Cardiac septum (tissue), 1 donor: ENCODE measurements at places on chromosomes 1 and 21. TPM values are rescaled to one million over a fixed set of nuclear protein-coding genes. Genes with fewer than 3 reads are reported as not detected.

CALML6 gene
- total RNA-seq: 0.16 TPM

DNA sequence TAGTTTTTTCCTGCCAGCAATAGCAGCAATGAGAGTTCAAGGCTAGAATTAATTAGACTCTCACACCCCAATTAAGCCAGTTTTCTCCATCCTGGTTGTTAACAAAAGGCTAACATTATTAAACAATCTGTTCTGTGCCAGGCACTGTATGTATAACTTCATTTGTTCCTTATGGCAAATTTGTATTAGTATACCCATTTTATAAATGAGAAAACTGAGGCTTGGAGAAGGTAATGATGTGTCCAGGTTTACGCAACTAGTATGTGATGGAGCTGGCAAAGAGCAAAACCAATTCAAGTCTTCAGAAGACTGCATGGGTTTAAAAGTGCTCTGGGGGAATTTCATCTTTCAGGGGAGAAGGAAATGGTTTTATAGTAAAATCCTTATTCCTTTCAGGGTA, 38.3 kb upstream of the SLC9A1 start:
- no peak for DNase-seq

DNA sequence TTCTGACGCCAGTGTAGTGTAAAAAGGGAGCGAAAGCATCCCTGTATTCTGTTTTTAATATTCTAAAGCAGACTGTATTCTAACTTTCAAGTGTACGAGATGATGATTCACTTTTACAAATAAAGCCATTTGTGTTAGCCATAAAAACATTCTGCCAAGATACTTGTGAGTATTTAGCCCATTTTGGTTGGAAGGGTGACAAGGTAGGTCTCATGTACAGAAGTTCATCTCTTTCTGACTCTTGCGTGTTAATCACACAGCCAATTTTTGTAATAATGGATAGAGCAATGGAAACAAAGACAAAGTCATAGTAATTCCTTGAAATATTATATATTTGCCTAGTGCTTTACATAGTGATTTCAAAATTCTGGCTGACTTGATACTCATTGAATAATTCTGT, 125.3 kb upstream of the GREM2 start:
- DNase-seq: no peak

LCE3D gene
- not detected for total RNA-seq

BNIPL gene
- total RNA-seq: 0.32 TPM

DNA sequence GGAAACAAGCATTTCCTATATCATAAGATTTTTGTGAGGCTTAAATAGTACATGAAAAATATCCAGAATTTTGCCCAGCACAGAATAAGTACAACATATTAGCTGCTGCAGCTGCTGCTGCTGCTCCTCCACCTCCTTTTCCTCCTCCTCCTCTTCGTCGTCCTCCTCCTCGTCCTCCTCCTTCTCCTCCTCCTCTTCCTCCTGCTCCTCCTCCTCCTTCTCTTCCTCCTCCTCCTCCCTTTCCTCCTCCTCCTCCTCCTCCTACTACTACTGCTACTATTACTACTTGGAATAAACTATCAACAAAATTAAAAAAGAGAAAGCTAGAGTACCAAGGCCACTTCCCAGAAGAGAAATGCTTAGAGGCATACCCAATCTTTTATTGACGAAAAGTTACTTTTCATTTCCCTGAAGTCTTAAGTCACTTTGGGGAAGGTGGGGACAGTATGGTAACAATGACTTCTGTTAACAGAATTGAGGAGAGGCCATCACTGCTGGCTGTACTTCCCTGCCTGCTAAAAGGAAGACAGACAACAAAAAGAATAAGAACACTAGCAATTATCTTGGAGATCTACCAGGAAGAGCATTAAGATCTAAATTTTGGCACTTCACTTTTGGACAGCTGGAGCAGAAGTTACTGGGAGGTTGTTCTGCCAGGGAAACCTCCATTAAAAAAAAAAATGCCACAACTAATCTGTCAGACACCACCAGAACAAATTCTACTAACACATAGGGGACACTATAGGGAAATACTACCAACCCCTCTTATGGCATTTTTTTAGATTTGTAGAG, 7.1 kb downstream of the DENND1B start:
- DNase-seq: no peak

WDR64 gene
- not detected for total RNA-seq

- peak; percentile 78 for DNase-seq
Observed at GRCh38 chr1:23019863-23020625, 776 bp downstream of the KDM1A start.

GRCh38 chr1:101207891-101208290, 28.9 kb upstream of the S1PR1 start:
- no peak for DNase-seq

- DNase-seq: no peak
Observed at GRCh38 chr1:91160363-91161075, 138.7 kb upstream of the ZNF644 start.

GRCh38 chr1:232227306-232227705, 402.6 kb downstream of the SIPA1L2 start:
- DNase-seq: no peak

DTL gene
- total RNA-seq: 0.48 TPM

DNA sequence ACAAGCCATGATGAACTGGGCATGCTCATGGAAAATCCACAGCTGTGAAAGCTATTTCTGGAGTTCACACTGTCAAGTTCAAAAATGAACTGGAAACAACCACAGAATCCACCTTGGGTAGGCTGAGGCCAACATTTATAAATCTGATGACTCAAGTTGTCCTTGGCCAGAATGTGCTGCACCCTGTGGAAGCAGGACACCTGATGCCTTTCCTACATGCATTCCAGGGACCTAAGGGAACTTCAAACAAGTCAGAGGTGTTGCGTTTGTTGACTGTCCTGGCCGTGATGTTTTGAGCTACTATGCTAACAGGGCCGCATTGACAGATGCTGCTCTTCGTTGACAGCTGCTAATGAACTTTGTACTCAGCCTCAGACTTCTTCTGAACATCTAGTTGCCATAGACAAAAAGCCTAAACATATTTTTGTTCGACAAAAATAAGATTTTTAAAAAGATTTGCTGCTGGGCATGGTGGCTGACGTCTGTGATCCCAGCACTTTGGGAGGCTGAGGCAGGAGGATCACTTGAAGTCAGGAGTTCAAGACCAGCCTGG, 127.9 kb upstream of the SLC45A1 start:
- DNase-seq: no peak

PRDM16 gene
- total RNA-seq: 12.9 TPM

SH2D5 gene
- total RNA-seq: not detected

GRCh38 chr1:77322061-77322900, 40.5 kb downstream of the AK5 start:
- no peak for DNase-seq

DNA sequence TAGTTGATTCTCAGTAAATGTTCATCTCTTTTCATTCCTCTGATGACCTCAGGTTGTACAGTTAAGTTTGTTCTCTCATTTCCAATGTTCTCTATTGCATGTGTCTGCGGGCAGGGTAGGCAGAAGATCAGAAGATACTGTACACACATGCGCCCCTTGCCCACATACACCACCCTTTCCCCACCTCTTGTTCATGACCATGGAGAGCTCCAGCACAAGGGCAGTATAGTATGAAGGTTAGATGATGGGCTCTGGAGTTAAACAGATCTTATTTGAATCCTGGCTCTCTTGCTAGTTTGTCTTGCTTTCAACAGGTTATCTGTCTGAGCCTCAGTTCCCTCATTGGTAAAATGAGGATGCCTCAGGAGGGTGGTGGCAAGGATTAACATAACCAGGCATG, 17.8 kb upstream of the PLD5 start:
- no peak for DNase-seq

DNA sequence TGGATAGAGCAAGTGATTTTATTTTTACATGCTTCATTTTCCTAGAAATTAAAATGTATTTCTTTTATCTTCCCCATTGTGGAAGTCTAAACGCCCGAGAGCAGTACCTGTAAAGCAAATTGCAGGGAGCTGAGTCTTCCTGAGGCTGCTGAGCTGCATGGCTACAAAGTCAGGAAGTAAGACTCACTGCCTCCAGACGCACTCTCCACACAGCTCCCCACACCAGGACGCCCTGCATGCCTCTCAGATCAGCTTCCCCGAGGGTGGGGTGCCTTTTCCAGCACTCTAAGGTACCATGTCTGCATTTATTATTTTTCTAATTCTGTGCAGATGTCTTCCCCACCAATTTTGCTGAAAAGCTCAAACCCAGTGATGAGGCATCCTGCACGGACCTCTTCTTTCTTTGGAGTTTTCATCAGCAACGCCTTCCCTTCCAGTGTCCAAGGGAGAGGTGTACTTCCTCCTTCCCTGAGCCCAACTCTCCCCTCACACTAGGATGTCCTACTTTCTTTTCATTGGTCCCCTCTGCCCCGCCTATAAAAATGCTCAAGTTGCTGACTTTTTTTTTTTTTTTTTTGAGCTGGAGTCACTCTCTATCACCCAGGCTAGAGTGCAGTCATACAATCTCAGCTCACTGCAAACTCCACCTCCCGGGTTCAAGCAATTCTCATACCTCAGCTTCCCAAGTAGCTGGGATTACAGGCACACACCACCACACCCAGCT, 114.7 kb downstream of the PCNX2 start:
- DNase-seq: no peak

DNA sequence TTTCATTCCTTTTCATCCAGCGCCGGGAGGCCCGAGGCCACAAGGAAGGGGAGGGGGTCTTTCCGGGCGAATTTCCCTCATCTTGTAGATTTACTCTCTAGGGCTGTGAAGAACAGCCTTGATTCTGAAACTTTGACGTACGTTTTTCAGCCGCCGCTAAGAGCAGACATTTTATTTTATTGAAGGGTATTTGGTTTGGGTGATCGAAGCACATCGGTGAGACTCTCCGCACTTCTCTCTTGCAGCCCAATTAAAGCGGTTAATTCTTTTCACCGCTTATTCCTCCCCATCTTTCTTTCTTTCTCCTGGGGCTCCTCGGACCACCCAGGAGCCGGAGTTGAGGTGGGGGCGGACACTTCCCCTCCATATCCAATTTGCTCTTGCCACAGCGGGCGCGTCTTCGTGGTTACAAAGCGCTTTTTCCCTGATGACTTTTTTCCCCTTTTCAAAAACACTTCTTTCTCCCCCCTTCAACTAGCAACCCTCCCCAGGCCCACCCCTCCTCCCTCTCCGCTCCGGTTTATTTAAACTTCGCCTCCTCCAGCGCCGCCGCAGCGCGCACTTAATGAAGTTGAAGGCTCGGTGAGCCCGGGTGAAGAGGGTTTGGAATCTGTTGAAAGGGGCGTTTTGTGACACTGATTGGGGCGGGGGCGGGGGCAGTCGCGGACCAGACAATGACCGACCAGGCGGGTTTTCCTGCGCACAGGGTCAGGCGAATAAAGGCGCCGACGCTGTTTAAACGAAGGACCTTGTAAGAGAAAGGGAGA, 5.9 kb downstream of the FOXD2 start:
- no peak for DNase-seq

S100PBP gene
- total RNA-seq: 12.5 TPM

- DNase-seq: no peak
Observed at GRCh38 chr1:183185941-183186490, at the start of gene LAMC2. TSS of gene LAMC2 (plus strand) at chr1:183186264. CDS start at chr1:183186353, 89 bp downstream.

DNA sequence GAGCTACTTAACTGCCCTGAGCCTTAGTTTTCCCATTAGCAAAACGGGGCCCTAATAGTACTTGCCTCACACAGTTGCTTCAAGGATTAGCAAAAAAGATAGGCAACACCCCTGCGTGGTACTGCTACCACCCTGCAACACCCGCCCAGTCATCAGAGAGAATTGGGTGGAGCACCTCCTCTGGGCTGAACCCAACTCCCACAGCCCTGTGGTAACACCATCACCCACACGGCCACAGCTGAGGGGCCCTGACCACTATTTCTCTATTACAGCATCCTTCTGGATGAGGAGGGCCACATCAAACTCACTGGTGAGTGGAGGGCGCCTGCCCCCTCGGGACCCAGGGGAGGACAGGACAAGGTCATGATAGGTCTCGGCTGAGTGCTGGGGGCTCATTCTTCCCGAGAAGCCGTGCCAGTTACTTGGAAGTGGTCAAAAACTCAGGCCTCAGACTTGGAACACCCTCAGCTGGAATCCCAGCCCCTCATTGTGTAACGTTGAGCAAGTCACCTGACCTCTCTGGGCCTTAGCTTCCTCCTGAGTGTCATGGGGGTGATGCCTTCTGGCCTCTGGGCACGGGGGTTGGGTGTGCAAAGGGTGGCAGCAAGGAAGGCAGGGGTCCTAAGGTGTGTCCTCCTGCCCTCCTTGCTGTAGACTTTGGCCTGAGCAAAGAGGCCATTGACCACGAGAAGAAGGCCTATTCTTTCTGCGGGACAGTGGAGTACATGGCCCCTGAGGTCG, 24.6 kb downstream of the RPS6KA1 start:
- DNase-seq: no peak

OR2M3 gene
- total RNA-seq: not detected

DNA sequence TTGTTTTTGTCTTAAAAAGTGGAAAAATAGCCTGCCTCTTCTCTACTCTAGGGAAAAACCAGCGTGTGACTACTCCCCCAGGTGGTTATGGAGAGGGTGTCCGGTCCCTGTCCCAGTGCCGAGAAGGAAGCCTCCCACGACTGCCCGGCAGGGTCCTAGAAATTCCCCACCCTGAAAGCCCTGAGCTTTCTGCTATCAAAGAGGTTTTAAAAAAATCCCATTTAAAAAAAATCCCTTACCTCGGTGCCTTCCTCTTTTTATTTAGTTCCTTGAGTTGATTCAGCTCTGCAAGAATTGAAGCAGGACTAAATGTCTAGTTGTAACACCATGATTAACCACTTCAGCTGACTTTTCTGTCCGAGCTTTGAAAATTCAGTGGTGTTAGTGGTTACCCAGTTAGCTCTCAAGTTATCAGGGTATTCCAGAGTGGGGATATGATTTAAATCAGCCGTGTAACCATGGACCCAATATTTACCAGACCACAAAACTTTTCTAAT, 35.0 kb upstream of the TDRD10 start:
- DNase-seq: no peak

PLA2G2C gene
- total RNA-seq: not detected

NBPF10 gene
- total RNA-seq: 0.92 TPM

AADACL3 gene
- total RNA-seq: not detected

DNA sequence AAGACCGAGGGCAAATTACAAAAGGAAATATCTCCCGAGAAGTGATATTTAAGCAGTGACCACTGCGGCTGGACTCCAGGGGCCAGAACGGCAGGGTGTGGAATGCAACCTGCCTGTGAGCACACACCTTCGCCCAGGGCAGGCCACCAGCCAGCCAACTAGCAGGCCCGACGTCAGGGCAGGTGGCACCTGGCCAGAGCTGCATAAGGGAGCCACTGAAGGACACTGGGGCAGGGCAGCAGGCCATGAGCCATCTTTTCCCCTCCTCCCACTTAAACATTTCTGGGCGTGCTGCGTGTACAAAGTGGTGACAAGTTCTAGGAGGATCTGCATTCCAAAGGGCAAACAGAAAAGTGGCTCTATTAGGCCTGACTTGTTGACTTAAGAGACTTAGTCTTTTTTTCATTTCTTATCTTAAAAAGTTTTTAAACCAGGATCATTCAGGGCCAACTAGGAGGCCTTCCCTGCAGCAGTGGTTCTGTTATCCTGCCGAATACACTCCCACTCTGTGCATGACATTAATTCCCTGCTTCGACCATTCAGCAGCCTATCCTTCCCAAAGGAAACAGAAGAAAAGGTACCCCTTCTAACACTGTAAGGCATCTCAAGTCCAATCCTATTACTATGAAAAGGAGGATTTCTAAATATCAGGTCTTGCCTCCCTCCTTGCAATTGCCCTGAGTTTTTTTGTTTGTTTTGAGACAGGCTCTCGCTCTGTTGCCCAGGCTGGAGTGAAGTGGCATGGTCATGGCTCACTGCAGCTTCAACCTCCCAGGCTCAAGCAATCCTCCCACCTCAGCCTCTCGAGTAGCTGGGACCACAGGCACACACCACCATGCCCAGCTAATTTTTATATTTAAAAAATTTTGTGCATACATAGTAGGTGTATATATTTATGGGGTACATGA, 96.3 kb downstream of the BCAR3 start:
- DNase-seq: peak; percentile 90
